ENCODE measurements at places on chromosomes 6 and 20. TPM values are rescaled to one million over a fixed set of nuclear protein-coding genes. Genes with fewer than 3 reads are reported as not detected.

The TSBP1 gene
- not detected for total RNA-seq

The OVOL2 gene
- not detected for total RNA-seq

The PROCR gene
- total RNA-seq = 47.8 TPM

The FLRT3 gene
- 1.4 TPM for total RNA-seq

Measured in RPMI7951 (cell line).